Astrocyte (in vitro differentiated cells and primary cell): ENCODE measurements at places on chromosomes 7 and 10.

- no peak overlapping the region for H3K4me3 ChIP-seq
- H3K27ac ChIP-seq: no peak overlapping the region
- no peak for DNase-seq
- peaks cover 3% of the 10 kb centered on the region for H3K4me1 ChIP-seq
Observed at GRCh38 chr10:95325863-95326262, 35.1 kb upstream of the PDLIM1 start.

GRCh38 chr7:133391206-133391605, 138.3 kb downstream of the EXOC4 start:
- no peak overlapping the region for H3K27ac ChIP-seq
- H3K4me1 ChIP-seq: no peaks in the 10 kb centered on the region
- no peak overlapping the region for H3K4me3 ChIP-seq

- H3K4me3 ChIP-seq: no peak overlapping the region
- no peak overlapping the region for H3K27ac ChIP-seq
- H3K27me3 ChIP-seq: no peaks in the 10 kb centered on the region
- no peaks in the 10 kb centered on the region for H3K4me1 ChIP-seq
- H3K36me3 ChIP-seq: no peaks in the 10 kb centered on the region
- DNase-seq: peak; percentile 3
Observed at GRCh38 chr7:95365151-95365550, 31.0 kb downstream of the PON3 start.

- peaks cover 24% of the 10 kb centered on the region for H3K4me1 ChIP-seq
- no peak for DNase-seq
- H3K36me3 ChIP-seq: no peaks in the 10 kb centered on the region
- no peak overlapping the region for H3K4me3 ChIP-seq
- H3K27ac ChIP-seq: no peak overlapping the region
Observed at GRCh38 chr10:103637011-103637410, 143.5 kb downstream of the NEURL1 start.

- H3K4me1 ChIP-seq: peaks cover 15% of the 10 kb centered on the region
- H3K36me3 ChIP-seq: no peaks in the 10 kb centered on the region
- H3K4me3 ChIP-seq: no peak overlapping the region
- peak; percentile 100 for DNase-seq
- H3K27me3 ChIP-seq: no peaks in the 10 kb centered on the region
Observed at GRCh38 chr10:4344492-4344994, 481.5 kb upstream of the AKR1E2 start.

- no peak for DNase-seq
- no peaks in the 10 kb centered on the region for H3K36me3 ChIP-seq
- no peak overlapping the region for H3K4me3 ChIP-seq
- H3K27me3 ChIP-seq: peaks cover 3% of the 10 kb centered on the region
- H3K27ac ChIP-seq: no peak overlapping the region
Observed at GRCh38 chr10:79048639-79049550, 19.9 kb upstream of the ZMIZ1 start.

- H3K4me1 ChIP-seq: no peaks in the 10 kb centered on the region
- H3K27me3 ChIP-seq: peaks cover 2% of the 10 kb centered on the region
- no peak overlapping the region for H3K27ac ChIP-seq
- no peak overlapping the region for H3K4me3 ChIP-seq
- no peak for DNase-seq
- no peaks in the 10 kb centered on the region for H3K36me3 ChIP-seq
Observed at GRCh38 chr7:101588131-101588935, 40.8 kb downstream of the MYL10 start.

DNA sequence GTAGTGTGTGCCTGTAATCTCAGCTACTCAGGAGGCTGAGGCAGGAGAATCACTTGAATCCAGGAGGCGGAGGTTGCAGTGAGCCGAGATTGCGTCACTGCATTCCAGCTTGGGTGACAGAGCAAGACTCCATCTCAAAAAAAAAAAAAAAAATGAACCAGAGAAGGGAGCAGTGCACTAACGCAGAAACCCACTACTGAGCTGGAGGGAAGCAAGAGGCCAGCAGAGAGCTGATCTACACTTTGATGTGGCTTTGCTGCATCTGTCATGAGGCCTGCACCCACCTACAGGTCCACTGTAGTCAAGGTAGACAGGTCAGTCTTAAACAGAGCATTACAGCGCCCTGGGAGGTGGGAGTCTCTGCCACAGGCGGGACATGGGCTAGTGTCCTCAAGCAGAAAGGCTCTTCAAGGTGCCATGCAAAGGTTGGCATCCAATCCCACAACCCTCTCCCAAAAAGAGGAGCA, 30.0 kb downstream of the MAT1A start:
- no peak overlapping the region for H3K27ac ChIP-seq
- no peaks in the 10 kb centered on the region for H3K4me1 ChIP-seq
- DNase-seq: no peak
- peaks cover 2% of the 10 kb centered on the region for H3K27me3 ChIP-seq

DNA sequence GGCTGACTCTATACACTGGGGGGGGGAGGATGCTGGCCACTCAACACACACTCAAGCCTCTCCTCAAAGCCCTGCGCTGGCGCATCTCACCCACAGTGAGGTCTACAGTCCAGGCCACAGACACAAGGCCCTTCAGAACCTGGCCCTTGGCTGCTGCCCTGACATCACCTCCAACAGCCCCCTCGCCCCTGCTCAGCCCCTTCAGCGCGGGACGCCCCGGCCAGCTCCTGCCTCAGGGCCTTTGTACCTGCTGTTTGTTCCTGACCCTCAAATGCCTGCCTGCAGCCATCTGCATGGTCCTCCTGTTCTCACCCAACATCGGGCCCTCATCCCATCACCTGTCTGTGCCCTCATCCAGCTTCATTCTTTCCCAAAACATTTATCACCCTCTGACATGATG, 572.6 kb downstream of the DNAJB6 start:
- H3K4me3 ChIP-seq: no peak overlapping the region
- H3K4me1 ChIP-seq: no peaks in the 10 kb centered on the region
- H3K27me3 ChIP-seq: no peaks in the 10 kb centered on the region
- DNase-seq: no peak
- no peaks in the 10 kb centered on the region for H3K36me3 ChIP-seq

DNA sequence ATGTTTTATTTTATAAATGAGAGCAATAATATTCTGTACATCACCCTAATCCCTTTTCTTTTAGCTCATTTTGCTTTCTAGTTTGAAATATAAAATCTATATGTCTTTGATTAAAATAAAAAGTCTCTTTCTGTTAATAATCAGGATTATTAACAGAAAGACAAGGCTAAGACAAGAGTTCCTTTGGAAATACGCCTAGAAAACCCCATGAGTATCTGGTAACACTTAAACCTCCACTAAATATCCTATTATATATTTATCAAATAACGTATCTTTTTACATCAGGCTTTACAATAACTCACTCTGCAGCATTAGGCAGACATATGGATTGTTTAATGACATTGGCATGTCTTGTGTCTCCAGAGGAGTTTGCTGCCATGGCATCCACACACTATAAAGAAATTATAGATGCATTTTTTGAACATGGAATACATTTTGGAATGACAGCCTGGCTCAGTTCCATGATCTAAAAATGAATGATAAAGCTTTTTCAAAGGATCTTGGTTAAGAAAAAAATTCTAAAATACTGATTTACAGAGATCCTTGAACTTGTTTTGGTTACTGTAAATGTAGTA, 98.7 kb downstream of the TMEM26 start:
- no peak for DNase-seq
- H3K27me3 ChIP-seq: no peaks in the 10 kb centered on the region
- H3K27ac ChIP-seq: no peak overlapping the region
- no peaks in the 10 kb centered on the region for H3K4me1 ChIP-seq
- no peaks in the 10 kb centered on the region for H3K36me3 ChIP-seq
- no peak overlapping the region for H3K4me3 ChIP-seq

- H3K27ac ChIP-seq: no peak overlapping the region
- no peaks in the 10 kb centered on the region for H3K36me3 ChIP-seq
- DNase-seq: no peak
- no peaks in the 10 kb centered on the region for H3K27me3 ChIP-seq
- H3K4me1 ChIP-seq: no peaks in the 10 kb centered on the region
Observed at GRCh38 chr10:26829810-26830515, 30.8 kb downstream of the ABI1 start.

DNA sequence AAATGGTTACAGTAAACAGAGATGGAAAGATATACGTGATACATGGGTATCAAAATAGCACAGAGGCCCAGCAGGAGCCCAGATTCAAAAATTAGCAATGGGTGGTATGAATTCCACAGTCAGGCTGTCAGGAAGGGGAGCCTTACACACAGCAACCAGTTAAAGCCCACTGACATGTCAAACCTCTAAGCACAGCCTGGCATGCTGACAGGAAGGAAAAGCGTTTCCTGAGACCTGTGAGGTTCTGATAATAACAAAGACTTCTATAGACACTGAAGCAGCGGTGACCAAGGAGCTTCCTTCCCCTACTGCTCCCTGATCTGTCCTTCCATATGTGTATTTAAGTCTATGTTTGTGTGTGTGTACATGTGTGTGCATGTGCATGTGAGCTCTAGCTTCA, 89.9 kb downstream of the PHYHIPL start:
- DNase-seq: no peak
- no peaks in the 10 kb centered on the region for H3K4me1 ChIP-seq
- no peak overlapping the region for H3K27ac ChIP-seq
- no peaks in the 10 kb centered on the region for H3K36me3 ChIP-seq
- no peak overlapping the region for H3K4me3 ChIP-seq
- H3K27me3 ChIP-seq: no peaks in the 10 kb centered on the region

DNA sequence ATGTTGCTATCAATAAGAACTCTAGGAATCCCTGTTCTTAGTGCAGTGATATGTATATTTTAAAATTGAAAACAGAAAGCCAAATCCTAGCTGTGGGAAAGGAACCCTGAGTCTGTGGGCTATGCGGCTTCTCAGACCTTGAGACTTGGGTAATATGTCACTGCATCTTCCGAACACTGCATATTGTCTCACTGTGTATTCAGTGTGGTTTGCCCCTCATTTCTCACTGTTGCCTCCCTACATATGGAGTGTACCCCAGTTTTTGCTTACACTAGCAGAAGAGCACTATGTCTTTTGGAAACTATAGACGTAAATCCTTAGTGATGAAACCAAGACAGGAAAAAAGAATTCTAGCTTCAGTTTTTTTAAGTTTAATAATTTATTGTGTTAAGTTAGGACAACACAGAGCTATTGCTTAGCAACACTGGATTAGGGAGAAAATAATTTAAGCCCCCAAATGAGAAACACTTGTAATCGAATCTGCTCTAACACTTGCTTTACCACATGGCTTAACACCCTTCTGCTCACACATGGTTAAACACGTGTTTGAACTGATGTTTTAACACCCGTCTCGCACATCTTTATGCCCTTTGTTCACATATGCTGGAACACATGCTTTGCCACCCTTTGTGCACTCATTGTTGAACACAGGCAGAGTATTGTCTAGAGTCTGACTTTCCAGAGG, 251.3 kb downstream of the VTI1A start:
- no peak overlapping the region for H3K27ac ChIP-seq
- no peaks in the 10 kb centered on the region for H3K36me3 ChIP-seq
- H3K27me3 ChIP-seq: no peaks in the 10 kb centered on the region
- no peaks in the 10 kb centered on the region for H3K4me1 ChIP-seq
- no peak for DNase-seq
- no peak overlapping the region for H3K4me3 ChIP-seq

DNA sequence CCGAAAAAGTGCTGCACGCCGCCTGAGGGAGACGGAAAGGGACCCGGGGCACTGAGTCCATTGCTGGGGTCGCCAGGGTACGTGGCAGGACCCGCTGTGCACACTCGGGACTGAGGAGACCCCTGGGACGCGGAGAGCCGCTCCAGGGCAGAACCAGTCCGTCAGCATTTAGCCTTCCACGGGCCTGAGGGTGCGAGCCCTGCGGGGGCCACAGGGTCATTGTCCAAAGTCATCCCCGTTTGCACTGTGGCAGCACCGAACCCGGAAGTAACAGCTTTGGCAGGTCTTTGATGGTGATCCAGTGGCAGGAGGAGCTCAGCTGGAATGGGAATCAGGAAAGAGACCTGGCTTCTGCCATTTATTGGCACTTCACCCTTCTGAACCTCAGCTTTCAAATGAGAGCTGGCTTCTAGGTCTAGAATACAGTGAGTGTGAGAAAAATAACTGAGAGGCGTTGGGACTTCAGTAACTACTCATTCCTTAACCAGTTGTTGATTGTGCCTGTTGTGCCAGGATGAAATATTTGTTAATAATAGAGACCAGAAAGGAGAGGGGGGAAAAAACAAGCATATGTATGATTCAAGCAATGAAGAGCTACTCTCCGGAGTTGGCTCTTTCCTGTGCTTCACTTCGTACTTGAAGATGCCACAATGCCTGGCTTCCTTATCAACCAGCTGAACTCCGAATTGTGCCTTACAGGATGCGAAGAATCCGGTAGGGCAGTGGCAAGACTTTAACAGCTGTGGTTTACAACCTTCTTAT, 811 bp upstream of the ARHGAP12 start:
- no peaks in the 10 kb centered on the region for H3K36me3 ChIP-seq
- H3K27ac ChIP-seq: peak overlapping the region; percentile 88
- DNase-seq: no peak

GRCh38 chr10:484925-485661, 204.4 kb downstream of the DIP2C start:
- peak overlapping the region; percentile 63 for H3K4me3 ChIP-seq
- no peak for DNase-seq
- peaks cover 2% of the 10 kb centered on the region for H3K36me3 ChIP-seq

- H3K27ac ChIP-seq: no peak overlapping the region
- H3K4me1 ChIP-seq: peaks cover 8% of the 10 kb centered on the region
- no peak overlapping the region for H3K4me3 ChIP-seq
- DNase-seq: peak; percentile 46
- no peaks in the 10 kb centered on the region for H3K36me3 ChIP-seq
Observed at GRCh38 chr10:11602919-11603523, 8.4 kb downstream of the USP6NL start.

DNA sequence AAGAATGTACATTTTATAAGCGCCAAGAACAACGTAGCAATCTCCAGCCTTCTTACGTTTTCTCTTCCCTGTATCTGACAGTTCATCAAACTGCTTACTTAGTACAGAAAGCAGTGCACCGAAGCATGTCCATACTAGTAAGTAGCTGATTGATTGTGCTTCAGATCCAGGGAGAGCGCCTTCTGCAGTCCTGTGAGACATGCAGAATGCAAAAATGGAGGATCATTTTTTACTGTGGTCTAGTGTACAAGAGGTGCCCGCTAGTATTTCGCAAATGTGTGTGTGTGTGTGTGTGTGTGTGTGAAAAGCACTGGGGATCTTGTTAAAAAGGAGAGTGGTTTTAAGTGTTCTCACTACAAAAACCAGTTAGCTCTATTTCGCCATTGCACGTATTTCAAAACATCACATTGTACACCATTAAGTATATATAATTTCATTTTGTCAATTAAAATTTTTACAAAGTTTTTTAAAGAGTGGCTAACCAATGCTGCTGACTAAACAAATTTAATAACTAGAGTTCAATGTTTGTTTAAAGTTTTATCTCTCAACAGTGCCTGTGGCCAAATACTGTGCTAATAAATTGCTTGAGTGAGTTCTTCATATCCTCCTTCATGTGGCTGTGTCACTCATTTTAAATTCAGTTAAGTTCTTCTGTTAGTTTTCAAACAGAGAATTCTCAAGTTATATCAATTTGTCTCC, 99.6 kb downstream of the ZMYND11 start:
- no peaks in the 10 kb centered on the region for H3K27me3 ChIP-seq
- H3K36me3 ChIP-seq: no peaks in the 10 kb centered on the region
- DNase-seq: no peak
- no peaks in the 10 kb centered on the region for H3K4me1 ChIP-seq

GRCh38 chr10:119425102-119425880, 117.2 kb downstream of the RGS10 start:
- H3K4me3 ChIP-seq: no peak overlapping the region
- no peaks in the 10 kb centered on the region for H3K36me3 ChIP-seq
- no peak for DNase-seq
- peaks cover 8% of the 10 kb centered on the region for H3K4me1 ChIP-seq
- H3K27ac ChIP-seq: no peak overlapping the region

- H3K27me3 ChIP-seq: no peaks in the 10 kb centered on the region
- peak; percentile 7 for DNase-seq
- no peak overlapping the region for H3K4me3 ChIP-seq
- H3K36me3 ChIP-seq: no peaks in the 10 kb centered on the region
- peaks cover 4% of the 10 kb centered on the region for H3K4me1 ChIP-seq
- no peak overlapping the region for H3K27ac ChIP-seq
Observed at GRCh38 chr7:143487566-143487965, 9.9 kb downstream of the TAS2R41 start.
